ENCODE measurements at places on chromosomes 16 and 17. TPM values are rescaled to one million over a fixed set of nuclear protein-coding genes. Genes with fewer than 3 reads are reported as not detected.

Gene TSC2
- 35.2 TPM for total RNA-seq

Gene PRAC1
- not detected for total RNA-seq

Gene TAX1BP3
- total RNA-seq: 507 TPM

Gene HBM
- total RNA-seq: not detected

Gene CFAP97D1
- total RNA-seq: not detected

Gene DRC3
- 1.6 TPM for total RNA-seq

All from mammary microvascular endothelial cell (primary cell).